ENCODE measurements at places on chromosomes 4 and X.
A peak's percentile ranks its signal among the peaks of the same experiment; 100 is the strongest.

DNA sequence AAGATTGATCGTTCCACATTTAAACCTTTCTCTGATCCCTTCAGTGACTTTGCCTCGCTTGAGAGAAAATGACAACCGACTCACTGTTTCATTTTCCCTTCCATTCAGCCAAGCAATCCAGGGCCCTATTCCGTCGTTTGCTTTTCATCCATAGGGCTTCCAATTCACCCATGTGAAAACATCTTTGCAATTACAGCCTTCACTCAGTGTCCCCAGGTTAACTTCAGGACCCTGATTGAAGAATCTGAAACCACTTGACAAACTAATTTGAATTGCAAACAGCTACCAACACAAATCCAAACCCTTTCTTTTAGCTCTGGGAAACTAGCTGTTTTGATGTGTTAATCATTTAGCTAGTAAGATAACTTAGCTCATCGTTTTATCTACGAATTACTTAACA, 120.2 kb upstream of the FAM9C start:
- no peak for DNase-seq

DNA sequence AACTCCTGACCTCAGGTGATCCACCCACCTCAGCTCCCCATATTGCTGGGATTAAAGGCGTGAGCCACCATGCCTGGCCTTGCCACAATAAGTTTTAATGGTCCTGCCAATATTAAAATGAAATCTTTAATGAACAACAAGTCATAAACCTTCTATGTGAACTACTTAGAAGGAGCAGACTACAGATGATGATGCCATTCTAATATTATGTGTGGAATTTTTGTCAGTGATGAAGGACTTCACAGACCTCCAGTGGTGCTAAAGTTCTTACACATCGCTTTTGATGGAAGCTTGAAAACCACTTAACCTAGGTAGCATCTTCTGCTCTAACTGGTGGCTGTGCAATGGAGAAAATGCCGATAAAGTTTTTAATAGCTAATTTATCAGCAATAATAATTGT, 331.4 kb downstream of the CCSER1 start:
- DNase-seq, result no peak

- DNase-seq, result no peak
These were observed 90.9 kb downstream of the EGF start for GRCh38 chr4:110003401-110004187.

GRCh38 chrX:15497865-15498264, 2.7 kb upstream of the BMX start:
- peak; percentile 9 for DNase-seq

GRCh38 chrX:63101879-63102620, 249.1 kb downstream of the SPIN4 start:
- DNase-seq, result no peak

DNA sequence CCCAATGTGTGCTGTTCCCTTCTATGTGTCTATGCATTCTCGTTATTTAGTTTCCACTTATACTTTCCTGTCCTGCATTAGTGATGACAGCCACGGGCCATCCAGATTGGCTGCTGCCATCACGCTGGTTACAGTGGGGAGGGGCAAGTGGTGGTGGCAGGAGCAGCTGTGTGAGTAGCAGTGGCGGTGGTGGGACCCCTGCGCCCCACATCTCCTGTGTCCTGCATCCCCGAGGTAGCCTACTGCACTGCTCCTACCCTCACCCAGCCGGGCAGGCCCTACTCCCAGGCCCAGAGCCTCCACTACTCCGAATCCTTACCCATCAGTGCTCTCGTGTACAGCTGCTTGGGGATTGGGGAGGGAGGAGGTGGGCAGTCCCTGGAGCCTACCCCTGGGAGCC, 798.7 kb upstream of the AGA start:
- DNase-seq, result no peak

GRCh38 chrX:30533835-30534234, 43.7 kb downstream of the TASL start:
- no peak for DNase-seq

DNA sequence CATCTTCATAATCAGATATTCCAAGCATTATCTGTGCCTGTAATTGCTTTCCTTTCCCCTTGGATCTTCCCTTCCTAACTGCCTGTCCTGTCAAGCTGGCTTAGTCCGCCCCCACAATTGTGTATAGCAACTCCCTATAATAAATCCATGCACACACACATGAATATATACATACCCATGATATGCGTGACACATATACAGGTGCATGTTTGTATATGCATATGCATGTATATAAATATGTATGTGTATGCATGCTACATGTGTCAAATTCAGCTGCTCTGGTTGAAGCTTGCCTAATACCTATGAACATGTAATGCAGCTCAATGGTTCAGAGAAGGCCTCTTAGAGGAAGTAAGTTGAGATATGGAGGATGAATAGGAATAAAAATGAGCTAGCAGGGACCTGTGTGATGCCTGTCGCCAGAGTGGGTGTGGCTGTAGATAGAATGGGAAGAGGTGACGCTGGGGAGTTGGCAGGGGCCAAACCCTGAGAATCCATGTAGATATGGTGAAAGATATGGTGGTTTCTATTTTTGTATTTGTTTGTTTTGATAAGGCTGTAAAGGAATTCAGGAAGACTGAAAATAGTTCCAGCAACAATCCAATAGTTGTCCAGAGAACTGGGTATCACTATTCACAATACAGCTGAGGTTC, 595.0 kb upstream of the BOD1L1 start:
- no peak for DNase-seq

GRCh38 chr4:13659341-13660070, 32.0 kb upstream of the BOD1L1 start:
- no peak for DNase-seq

GRCh38 chr4:126038502-126039144, 723.9 kb downstream of the FAT4 start:
- no peak for DNase-seq

GRCh38 chrX:66050140-66050569, 10.3 kb upstream of the VSIG4 start:
- no peak for DNase-seq

DNA sequence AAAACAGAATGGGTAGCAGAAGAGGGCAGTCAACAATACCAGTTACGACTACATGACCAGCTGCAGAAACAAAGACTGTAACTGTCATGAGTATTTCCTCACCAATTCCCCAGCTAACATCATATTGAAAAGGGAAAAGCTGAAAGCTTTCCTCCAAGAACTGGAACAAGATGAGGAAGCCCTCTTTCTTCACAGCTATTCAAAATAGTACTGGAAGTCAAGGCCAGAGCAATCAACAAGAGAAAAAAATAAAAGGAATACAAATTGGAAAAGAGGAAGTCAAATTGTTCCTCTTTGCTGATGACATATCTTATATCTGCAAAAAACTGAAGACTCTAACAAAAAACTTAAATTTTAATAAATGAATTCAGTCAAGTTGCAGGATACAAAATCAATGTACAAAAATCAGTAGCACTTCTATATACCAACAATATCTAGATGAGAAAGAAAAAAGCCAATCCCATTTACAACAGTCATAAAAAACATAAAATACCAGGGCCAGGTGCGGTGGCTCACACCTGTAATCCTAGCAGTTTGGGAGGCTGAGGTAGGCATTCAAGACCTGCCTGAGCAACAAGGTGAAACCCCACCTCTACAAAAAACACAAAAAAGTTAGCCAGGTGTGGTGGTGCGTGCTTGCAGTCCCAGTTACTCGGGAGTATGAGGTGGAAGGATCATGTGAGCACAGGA, 125.4 kb downstream of the ATP8A1 start:
- no peak for DNase-seq

DNA sequence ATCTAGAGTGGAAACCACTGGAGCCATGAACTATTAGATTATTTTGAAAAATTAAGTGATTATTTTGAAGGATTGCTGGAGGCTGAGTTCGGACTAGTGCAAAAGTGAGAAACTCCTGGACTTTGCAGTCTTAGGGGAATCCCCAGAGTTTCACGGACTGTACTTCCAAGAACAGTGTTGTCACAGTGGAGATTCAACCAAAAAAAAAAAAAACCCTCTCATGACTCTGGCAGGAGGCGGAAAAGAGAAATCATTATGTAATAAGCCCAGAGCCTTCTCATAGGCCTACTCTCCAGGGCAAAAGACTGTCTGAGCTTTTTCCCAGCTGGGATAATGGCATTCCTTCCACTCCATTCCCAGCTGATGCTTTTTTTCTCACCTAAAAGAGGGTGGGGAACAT, 16.8 kb upstream of the C4orf51 start:
- no peak for DNase-seq

DNA sequence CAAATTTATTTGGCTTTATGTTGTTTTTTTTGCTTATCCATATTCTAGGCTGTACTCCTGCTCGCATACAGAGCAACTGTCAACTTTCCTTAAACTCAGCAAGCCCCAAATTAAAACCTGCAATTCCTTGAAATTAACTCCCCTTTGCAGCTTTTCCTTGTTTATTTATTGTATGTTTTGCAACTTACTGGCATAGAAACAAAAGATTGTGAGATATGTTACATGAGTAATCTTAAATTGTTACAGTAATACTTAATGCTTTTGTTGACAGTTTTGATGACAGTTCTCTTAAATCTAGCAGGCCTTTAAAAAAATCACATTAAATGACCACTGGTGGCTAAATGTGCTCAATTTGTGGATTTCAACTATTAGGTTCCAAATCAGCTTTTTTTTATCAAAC, 4.5 kb downstream of the DDX3X start:
- no peak for DNase-seq

DNA sequence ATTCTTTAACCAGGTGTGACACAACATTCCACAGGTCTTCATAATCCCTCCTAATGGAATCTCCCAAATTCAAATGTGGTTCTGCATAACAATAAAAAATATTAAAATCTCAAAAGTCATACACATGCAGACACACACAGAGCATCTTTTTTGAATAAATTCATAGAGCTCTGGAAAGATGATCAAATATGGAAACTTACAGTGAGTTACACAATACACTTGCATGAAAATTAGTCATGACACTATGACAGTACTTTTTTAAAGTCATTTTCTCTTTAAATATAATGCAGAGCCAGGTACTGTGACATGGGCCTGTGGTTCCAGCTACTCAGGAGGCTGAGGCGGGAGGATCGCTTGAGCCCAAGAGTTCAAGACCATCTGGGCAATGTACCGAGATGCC, 38.9 kb downstream of the DDX60L start:
- no peak for DNase-seq

DNA sequence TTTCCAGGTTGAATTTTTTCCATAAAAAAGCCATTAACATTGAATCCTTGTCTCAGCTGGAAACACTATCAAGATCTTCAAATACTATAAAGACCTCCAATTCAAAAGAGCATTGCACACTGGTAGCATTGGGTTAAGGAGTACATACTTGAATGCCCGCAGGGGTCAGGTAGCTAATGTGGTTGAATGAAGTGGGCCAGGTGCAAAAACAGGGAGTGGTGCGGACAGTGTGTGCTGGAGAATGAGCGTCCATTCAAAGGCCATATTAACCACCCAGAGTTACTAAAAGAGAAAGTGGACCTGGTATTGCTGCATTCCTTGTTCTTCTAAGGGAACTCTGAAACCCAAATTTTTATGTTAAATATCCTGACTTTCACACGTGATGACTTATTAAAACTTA, 91.6 kb downstream of the NYX start:
- DNase-seq, result no peak

GRCh38 chr4:55437356-55437796, 41.6 kb downstream of the TMEM165 start:
- no peak for DNase-seq

DNA sequence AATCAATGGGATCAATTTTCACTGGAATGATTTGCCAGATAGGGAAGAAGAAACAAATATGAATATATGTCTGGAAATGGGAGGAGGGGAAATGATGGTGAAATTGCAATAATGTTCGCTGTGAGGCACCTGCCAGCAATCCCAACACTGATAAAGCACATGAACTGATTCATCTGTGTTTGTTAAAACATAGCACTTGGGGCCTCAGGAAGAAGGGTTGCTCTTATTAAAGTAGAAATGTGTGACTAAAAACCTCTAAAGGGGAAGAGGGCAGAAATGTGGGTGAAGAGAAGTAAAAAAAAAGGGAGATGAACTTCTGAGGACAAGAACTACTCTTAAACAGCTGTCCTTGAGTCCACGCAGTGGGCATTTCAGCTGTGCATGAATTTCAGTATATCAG, 101.4 kb downstream of the C4orf51 start:
- no peak for DNase-seq

DNA sequence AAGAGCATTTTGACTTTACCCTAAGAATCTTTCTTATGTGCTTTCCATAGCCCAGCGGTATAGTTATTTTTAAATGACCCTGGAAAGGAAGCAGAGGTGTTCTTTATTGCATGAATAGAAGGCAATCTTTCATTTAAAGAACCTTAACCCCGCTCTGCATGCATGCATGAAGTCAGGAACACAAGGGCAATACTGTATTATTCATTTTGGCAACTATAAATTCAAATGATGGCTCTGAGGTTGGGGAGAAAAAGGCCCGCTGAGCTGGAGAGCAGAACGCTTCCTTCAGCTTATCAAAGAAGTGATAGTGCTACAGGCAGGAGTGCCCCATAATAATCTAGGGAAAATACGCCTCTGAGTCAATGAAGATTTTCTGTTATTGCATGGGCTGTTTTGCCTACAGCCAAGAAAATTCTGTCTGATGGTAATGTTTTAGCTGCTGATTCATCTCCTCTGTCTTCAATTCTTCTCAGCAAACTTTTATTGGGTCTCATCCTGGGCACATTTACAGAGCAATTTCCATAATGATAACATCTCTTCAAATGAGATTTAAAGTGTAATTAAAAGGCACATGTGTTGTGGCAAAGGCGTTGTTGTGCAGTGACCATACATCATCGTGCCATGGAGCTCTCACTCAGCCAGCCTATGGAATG, 452.2 kb upstream of the FTHL17 start:
- no peak for DNase-seq

GRCh38 chrX:154797006-154797405, 8.3 kb downstream of the MPP1 start:
- DNase-seq, result no peak

DNA sequence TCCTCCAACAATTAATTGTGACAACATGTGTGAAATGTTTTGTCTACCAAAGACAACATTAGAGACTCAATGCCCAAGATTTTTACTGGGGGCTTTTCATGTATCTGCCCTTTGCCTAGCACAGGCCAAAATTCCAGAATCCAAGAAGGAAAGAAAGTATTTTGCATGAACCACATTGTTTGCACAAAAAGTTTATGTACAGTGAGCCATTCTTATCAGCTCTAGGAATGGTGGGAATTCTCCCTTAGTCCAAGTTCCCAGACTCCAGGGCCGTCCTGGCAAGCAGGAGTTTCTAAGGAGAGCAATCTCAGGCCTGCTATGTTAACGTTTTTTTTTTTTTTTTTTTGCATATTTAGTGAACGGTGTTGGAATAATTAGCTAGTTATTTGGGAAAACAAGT, 21.6 kb downstream of the GPRASP1 start:
- DNase-seq, result no peak

GRCh38 chrX:37701588-37701987, 16.0 kb downstream of the XK start:
- DNase-seq, result no peak

- no peak for DNase-seq
These were observed 317.5 kb upstream of the AGA start for GRCh38 chr4:177759729-177760128.

DNA sequence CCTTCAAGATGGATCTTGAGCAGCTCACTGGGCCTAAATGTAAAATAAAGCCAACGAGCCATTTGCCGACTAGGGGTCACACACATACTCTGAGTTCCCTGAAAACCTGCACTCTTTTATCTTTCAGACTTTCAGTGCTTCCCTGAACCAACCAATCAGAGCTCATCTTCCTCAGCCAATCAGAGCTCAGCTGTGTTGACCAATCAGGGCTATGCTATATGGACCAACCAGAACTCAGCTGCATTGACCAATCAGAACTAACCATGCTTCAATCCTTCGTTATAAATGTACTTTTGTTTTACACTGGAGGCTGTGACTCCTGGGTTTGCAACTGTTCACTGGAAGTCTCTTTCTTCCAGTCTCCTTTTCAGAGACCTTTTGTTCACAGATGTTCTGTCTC, 19.3 kb downstream of the SLC25A53 start:
- no peak for DNase-seq
